ENCODE measurements at places on chromosomes 1 and 21.

DNA sequence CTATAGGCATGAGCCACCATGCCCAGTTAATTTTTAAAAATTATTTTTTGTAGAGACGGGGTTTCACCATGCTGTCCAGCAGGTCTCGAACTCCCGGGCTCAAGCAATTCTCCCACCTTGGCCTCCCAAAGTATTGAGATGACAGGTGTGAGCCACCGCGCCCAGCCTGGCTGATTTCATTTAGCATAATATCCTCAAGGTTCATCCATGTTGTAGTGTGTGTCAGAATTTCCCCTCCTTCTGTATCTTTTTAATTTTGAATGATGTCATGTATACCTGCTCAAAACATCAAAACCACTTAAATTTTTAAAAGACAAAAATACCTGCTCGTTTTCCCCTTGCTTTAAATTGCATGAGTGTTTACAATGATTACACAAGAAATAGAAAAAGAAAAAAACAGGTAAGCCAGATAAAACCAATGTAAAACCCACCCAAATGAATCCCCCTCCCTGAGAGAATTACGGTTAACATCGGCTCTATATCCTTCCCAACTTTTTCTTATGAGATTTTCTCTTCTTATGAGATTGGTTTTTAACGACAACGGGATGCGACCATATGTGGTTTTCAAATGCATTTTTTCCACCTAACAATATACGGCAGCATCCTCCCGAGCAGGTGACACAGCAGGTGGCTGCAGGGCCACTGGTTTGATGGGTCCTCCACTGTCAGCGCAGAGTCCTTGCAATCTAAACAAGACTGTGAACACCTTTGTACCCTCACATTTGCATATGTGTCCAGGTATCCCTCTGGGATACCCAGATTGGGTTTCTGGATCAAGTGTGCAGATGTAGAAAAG, 22.1 kb downstream of the IFFO2 start:
- no peak for DNase-seq

- DNase-seq = no peak
These were observed 14.5 kb downstream of the ATP1A1 start for GRCh38 chr1:116387551-116387950.

GRCh38 chr1:78447086-78447485, 43.7 kb upstream of the PTGFR start:
- DNase-seq = no peak

GRCh38 chr1:64065571-64065970, 137.9 kb upstream of the UBE2U start:
- DNase-seq = no peak

- DNase-seq = no peak
These were observed 20.6 kb upstream of the TBX15 start for GRCh38 chr1:119008483-119009311.

DNA sequence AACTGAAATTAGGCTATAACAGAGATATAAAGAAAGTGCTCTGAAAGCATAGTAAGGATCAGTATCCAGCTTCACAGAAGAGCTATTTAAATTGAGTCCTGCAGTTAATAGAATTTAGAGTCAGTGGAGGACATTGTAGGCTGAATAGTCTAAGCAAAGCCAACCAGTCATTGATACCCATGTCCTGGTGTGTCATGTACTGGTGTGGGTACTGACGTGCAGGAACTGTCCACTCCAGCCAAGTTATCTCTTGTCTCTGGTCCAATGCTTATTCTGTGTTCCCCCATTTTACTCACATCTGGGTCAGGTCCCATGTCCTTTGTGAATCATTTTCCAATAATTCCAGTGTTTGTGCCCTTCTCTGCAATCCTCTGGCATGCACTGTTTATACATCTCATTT, 90.0 kb downstream of the MACF1 start:
- DNase-seq = no peak
